Stimulated activated CD8-positive, alpha-beta memory T cell treated with anti-CD3 and anti-CD28 coated beads, Interleukin-4, amount 100 ng/mL, for 4 hours (primary cell): ENCODE measurements at places on chromosomes 4 and X.
A peak's percentile ranks its signal among the peaks of the same experiment; 100 is the strongest.

DNA sequence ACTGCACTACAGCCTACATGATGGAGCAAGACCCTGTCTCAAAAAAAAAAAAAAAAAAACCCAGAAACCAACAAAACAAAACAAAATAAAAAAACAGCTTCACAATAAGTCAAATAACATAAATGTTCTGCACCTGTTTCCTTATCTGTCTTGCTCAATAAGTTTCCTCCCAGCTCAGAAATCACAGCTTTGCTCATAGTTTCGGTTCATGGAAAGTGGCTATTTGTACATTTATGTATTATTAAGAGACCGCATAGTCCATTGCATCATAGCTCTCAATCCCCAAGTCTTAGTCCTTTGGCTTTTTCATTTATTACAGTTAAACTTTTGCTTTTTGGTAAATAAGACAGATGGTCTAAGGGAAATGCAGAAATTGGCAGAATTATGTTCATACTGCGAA, 24.4 kb upstream of the CFAP299 start:
- no peak for DNase-seq

DNA sequence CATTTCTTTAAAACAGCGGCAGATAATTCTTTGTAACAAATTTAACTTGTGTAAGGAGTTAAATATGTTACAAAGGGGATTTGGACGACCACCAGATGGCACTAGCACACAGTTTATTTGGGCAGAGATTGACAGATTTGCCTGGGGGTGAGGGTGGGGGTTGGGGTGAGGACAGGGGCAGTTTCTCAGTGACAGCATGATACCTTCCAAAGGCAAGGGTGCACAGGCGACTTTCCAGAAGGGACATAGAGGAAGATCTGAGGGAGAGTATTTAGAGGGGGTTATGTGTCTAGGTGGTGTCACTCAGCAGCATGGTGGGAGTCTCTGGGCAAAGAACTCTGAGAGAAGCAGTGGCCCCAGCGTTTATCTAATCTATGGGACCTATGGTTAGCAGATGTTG, 9.6 kb upstream of the TMA16 start:
- peak; percentile 44 for DNase-seq

DNA sequence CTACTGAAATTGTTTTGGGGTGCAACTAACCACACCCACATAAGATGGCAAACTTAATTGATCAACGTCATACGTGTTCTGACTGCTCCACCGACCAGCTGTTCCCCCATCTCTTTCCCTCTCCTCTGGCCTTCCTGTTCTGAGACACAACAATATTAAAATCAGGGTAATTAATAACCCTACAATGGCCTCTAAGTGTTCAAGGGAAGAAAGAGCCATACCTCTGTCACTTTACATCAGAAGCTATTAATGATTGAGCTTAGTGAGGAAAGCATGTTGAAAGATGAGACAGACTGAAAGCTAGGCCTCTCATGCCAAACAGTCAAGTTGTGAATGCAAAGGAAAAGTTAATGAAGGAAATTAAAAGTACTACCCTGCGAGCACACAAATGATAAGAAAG, 173.9 kb upstream of the FTHL17 start:
- no peak for DNase-seq

DNA sequence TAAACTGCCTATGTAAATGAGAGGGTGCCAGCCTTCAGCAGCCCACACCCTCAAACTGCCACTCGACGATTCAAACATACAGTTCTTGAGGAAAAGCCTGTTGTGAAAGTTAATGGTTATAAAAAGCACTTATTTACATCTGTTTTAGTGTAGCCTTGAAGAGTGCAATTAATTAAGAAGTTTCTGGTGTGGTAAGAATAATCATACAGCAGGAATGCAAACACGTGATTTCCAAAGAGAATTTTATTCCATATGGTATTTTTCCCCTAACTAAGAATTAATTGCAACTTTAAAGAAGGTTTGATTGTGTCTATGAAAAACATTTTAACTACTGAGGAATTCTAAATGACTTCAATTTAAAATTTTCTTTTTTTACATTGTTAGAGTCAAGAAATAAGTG, 176.3 kb upstream of the PITX2 start:
- DNase-seq, result no peak

GRCh38 chrX:71302461-71303213, 1.1 kb downstream of the ITGB1BP2 start:
- no peak for DNase-seq

GRCh38 chr4:40886931-40887763, 137.4 kb downstream of the NSUN7 start:
- DNase-seq, result no peak

- no peak for DNase-seq
Observed at GRCh38 chr4:77009511-77010115, 60.1 kb downstream of the SEPTIN11 start.

GRCh38 chr4:144463896-144464295, 182.1 kb upstream of the HHIP start:
- DNase-seq, result no peak

GRCh38 chrX:153494061-153494460, 719 bp upstream of the BGN start:
- DNase-seq, result no peak

GRCh38 chr4:84482564-84483563, 16.2 kb downstream of the NKX6-1 start:
- DNase-seq, result no peak

- no peak for DNase-seq
Observed at GRCh38 chr4:22235698-22236097, 280.2 kb downstream of the ADGRA3 start.

GRCh38 chr4:153409924-153410501, 56.1 kb upstream of the TMEM131L start:
- no peak for DNase-seq

GRCh38 chr4:175935016-175935661, 123.1 kb upstream of the GPM6A start:
- no peak for DNase-seq

GRCh38 chr4:80333121-80333520, 2.4 kb upstream of the CFAP299 start:
- no peak for DNase-seq

- no peak for DNase-seq
Observed at GRCh38 chr4:88275516-88275915, 8.8 kb downstream of the PPM1K start.

DNA sequence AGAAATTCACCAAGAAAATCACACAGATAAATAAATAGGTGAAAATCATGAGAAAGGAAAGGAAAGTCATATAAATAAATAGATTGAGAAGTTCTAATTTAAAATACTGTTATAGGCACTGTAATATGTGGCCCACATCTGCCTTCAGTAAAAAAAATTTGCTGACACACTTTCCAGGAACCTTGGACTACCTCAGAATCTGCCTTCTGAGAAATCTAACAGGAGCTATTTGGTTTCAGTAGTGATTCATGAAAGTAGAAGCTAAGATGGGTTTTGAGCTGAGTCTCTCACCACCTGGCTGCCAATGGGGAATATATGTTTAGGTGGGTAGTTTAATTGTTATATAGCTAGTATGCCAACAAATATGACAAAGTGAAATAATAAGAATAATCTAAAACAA, 810.0 kb downstream of the RAB28 start:
- DNase-seq, result no peak

- no peak for DNase-seq
Observed at GRCh38 chr4:186554914-186555827, at the start of gene MTNR1A. TSS of gene MTNR1A (minus strand) at chr4:186555567. CDS start at chr4:186555365, 202 bp downstream.

- no peak for DNase-seq
Observed at GRCh38 chr4:70994069-70994366, 569 bp downstream of the DCK start.

- DNase-seq, result no peak
Observed at GRCh38 chr4:61468024-61468720, 268.0 kb downstream of the ADGRL3 start.

DNA sequence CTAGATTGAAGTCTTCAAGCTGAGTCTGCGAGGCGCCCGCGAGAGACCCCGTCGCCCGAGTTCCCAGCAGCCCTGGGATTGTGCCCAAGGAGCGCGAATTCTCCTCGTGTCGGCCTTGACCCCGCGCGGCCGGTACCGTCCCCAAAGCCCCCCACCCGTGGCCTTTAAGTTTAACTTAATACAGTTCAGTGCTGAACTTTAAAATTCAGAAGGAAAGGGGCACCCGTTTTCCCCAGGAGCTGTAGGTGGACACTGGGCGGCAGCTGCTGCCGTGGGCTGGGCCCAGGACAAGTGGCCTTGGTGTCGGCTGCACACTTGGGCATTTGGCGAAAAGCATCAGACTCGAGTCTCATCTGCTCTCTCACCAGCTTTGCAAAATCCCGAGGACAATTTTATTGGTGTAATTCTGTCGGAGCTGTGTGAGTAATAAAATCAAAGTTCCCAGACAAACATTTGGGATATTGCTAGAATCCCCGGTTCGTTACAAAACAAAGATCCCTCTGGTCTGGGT, 634 bp downstream of the CWH43 start:
- DNase-seq, result no peak

DNA sequence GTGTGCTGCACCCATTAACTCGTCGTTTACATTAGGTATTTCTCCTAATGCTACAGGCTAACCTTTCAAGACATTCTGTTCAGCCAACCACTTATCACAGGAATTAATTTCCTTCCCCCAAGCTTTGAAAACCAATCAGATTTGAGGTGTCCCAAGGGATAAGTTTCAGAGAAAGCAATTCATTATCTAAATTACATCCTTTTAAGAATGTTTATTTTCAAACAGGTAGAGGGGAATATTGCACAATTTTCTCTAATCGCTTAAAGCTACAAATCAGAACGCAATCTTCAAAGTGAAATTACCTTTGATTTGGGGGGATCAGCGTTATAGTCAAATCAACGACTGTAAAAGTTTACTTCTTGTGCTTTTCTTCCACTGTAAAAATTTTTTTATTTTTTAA, 1.6 kb downstream of the CLOCK start:
- no peak for DNase-seq

DNA sequence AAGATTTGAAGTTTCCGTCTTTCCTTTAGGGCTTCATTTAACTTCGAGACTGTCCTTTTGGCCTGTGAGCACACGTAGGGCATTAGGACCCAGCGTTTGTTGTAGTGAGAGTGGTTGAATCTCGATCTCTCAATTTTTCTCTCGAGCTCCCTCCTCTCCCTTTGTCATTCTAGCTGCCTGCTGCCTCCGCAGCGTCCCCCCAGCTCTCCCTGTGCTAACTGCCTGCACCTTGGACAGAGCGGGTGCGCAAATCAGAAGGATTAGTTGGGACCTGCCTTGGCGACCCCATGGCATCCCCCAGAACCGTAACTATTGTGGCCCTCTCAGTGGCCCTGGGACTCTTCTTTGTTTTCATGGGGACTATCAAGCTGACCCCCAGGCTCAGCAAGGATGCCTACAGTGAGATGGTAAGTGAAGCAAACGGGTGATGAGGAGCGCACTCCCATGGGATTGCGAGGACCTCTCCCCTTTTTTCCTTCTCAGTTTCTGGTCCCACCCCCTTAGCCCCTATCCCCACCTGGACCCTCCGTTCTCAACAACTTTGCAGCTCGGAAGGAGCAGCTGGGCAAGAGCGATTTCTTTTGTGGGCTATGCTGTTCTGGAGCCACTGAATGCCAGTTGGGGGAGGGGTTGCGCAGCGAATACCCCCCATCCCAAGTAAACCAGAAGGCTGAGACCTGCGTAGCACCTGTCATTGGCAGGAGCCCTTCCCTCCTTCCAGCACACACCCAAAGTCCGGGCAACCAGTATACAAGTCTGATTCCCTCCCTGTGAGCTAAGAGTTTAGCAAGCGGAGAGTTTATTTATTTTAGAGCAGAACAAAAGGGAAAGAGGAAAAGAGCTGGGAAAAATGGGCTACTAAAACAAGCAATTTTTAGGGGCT, at the start of gene TMEM35A:
Gene TMEM35A (plus strand): TSS at position 164 of the 883 bp plus-strand sequence. CDS start 124 bp downstream, at position 288.
- no peak for DNase-seq

DNA sequence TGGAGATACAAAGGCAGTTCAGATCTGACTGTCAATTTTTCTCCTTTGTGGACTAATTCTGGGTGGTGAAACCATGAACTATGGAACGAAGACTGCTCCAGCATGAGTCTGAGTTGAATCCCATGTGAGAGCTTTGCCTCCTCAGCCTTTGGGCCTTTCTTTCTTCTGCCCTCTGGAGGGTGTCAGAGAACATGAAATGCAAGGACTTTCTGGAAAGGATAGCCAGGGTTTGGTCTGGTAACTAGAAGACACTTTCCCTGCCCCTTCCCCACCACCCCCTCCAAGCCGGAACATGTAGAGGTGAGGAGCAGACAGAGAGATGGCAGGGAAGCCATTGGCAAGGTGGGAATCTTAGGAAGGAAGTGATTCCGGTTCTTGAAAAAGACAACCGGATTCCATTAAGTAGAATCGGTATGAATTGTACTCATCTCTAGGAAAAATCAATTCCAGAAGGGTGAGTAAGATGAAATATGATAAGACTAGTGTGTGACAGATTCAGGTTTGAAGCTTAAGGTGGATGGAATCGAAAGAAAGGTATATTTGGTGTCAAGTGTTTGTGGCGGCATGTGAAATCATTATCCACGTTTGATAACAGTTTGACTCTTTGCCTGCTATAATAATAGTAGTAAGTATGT, 19.0 kb downstream of the FHL1 start:
- DNase-seq, result no peak

DNA sequence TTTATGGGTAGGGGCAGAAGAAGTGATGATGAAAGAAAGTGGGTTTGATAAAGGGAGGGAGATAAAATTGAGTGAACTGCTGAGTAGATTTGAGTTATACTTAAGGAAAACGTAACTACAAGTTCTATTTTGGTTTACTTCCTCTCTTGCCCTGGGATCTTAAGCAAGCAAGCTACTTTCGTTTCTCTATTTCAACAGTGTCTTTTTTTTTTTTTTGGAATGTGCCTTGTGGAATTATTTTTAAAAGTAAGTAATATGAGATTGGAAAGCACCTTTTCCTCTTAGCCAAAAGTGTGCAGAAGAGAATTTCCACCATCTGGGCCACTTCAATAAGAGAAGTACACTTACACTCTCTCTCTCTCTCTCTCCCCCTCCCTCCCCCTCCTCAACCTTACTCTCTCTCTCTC, 16.0 kb upstream of the C4orf36 start:
- no peak for DNase-seq

DNA sequence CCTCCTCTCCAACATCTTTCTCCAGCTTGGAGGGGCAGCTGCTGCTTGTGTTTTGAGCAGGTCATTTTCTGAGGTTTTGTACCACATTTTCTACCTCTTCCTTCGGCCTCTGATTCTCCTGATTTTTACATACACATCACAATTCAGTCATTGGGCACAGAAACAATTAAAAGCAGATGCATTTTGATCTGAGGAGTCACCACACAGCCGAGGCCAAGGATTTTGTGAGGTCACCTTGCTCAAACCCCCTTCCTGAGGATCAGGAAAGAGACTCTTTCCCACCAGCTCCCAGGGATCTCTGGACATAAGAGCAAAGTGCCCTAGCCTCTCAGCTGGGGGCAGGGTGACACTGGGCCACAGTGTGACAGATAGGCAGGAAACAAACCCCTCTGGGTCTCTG, 5.4 kb upstream of the FATE1 start:
- no peak for DNase-seq

- no peak for DNase-seq
Observed at GRCh38 chr4:66023061-66023460, 352.8 kb upstream of the EPHA5 start.

DNA sequence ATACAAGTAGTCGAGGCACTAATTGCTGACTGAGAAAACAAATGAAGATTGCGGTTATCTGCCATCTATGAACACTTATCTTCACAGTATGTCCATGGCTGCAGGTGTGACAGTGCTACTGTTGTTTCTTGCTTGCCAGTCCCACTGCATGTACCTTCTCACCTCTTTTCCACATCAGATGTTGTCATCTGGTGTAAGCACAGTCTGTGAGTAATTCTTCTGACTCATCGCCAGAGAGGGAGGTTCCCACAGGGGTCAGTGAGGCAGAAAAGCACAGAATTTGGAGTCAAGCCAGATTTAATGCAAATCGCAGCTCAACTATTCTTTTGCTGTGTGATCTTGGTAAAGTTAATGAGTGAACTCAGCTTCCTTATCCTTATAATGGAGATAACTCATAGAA, 144.4 kb downstream of the GLRA2 start:
- no peak for DNase-seq

GRCh38 chrX:30217465-30217864, 2.1 kb downstream of the MAGEB2 start:
- no peak for DNase-seq
